Effector memory CD4-positive, alpha-beta T cell (primary cell): ENCODE measurements at places on chromosomes 13 and 19.
A peak's percentile ranks its signal among the peaks of the same experiment; 100 is the strongest.

GRCh38 chr19:6242677-6243076, 37.1 kb downstream of the MLLT1 start:
- no peak overlapping the region for H3K4me3 ChIP-seq
- H3K36me3 ChIP-seq: no peaks in the 10 kb centered on the region
- no peak overlapping the region for H3K27ac ChIP-seq
- H3K4me1 ChIP-seq: peaks cover 10% of the 10 kb centered on the region

- peaks cover 4% of the 10 kb centered on the region for H3K4me1 ChIP-seq
- H3K4me3 ChIP-seq: peak within 1 kb of the TSS; percentile 65
- H3K27ac ChIP-seq: peak within 1 kb of the TSS; percentile 71
- DNase-seq: peak; percentile 62
- peaks cover 4% of the 10 kb centered on the region for H3K36me3 ChIP-seq
- no peaks in the 10 kb centered on the region for H3K27me3 ChIP-seq
These were observed at the start of gene HSH2D for GRCh38 chr19:16143399-16144215. HSH2D (plus strand) TSS chr19:16143685; CDS start chr19:16148751, 5,066 bp downstream.

- H3K27ac ChIP-seq: no peak overlapping the region
- no peak overlapping the region for H3K4me3 ChIP-seq
- H3K36me3 ChIP-seq: no peaks in the 10 kb centered on the region
- no peak for DNase-seq
These were observed 12.9 kb downstream of the TMEM143 start for GRCh38 chr19:48350856-48351255.

GRCh38 chr13:99199541-99200431, 868 bp upstream of the UBAC2 start:
- peak overlapping the region; percentile 97 for H3K27ac ChIP-seq
- H3K36me3 ChIP-seq: no peaks in the 10 kb centered on the region
- DNase-seq: no peak
- peak overlapping the region; percentile 99 for H3K4me3 ChIP-seq
- H3K4me1 ChIP-seq: peaks cover 33% of the 10 kb centered on the region

DNA sequence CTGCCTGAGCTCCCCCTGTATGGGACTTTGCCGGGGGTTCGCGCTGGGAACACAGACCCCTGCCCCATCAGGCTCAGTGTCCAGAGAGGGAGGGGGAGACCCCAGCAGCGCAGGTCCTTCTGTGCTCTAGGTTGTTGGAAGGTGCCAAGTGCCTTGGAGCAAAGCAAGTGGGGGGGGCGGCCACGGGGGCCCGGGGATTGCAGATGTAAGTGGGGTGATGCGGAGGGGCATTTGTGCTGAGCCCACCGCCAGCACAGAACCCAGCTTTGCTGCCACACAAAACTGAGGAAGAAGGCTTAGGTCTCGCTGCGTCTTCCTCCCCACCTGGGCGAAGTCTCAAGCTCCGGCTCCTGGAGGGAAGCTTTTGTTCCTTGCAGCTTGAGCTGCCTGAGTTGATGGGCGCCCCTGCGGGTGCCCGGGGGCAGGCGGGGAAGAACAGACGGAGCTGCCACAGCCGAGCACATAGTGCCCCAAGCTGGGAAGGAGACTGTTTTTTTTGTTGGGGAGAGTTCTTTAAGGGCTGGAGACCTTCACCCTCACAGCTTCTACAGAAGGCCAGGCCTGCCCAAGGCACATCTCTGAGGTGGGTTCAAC, 1.5 kb upstream of the NTN5 start:
- no peak for DNase-seq
- no peaks in the 10 kb centered on the region for H3K36me3 ChIP-seq
- H3K27me3 ChIP-seq: no peaks in the 10 kb centered on the region
- no peak overlapping the region for H3K4me3 ChIP-seq
- H3K4me1 ChIP-seq: no peaks in the 10 kb centered on the region
- no peak overlapping the region for H3K27ac ChIP-seq

DNA sequence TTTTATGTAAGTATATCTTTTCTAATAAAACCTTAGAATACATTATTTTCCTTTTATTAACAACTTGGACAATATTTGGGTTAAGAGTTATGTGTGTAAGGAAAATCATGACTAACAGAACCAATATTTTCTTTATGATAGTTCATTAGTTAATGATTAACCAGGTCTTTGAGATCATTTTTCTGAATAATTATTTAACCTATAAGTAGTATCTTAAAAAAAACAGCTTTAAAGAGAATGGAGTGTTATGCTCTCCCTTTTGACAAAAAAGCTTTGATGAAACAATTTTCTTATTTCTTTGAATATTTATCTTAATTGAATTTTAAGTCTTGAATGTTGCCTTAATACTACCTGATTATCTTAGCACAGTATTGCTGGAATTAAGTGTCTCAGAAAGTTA, 3.8 kb downstream of the SLAIN1 start:
- H3K4me3 ChIP-seq: no peak overlapping the region
- H3K4me1 ChIP-seq: peaks cover 13% of the 10 kb centered on the region
- H3K36me3 ChIP-seq: no peaks in the 10 kb centered on the region
- no peaks in the 10 kb centered on the region for H3K27me3 ChIP-seq

- H3K4me1 ChIP-seq: peaks cover 12% of the 10 kb centered on the region
- H3K4me3 ChIP-seq: no peak overlapping the region
- H3K27ac ChIP-seq: no peak overlapping the region
These were observed 6.5 kb downstream of the PIAS4 start for GRCh38 chr19:4013886-4014540.

DNA sequence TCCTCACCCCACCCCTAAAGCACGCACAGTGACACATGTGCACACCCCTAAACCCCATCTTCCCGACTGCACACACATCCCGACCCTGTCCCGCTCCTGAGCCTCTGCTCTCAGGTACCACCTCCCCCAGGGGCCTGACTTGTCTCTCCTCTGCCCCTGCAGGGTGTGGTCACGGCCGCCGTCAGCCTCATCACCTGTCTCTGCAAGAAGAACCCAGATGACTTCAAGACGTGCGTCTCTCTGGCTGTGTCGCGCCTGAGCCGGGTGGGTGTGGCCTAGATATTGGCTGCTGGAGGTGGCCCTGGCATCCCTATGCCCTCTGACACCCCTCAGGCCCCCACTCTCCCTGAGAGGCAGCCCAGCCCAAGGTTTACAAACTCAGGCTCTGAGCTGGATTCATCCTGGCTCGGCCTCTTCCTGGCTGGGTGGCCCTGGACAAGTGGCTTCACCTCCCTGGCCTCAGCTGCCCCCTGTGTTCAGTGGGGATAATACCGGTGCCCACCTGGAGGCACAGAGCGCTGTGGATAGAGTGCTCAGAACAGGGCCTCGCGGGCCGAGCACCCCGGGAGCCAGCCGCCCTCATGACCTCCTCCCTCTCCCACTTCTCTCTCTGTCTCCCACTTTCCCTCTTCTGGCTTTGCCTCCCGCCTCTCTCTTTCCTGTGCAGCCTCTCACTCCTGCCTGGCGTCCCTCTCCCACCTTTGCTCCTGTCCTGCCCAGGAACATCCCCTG, 20.1 kb downstream of the FUZ start:
- H3K27me3 ChIP-seq: no peaks in the 10 kb centered on the region
- H3K4me3 ChIP-seq: no peak overlapping the region
- no peak overlapping the region for H3K27ac ChIP-seq
- no peak for DNase-seq
- H3K4me1 ChIP-seq: no peaks in the 10 kb centered on the region
- H3K36me3 ChIP-seq: peaks cover 52% of the 10 kb centered on the region

DNA sequence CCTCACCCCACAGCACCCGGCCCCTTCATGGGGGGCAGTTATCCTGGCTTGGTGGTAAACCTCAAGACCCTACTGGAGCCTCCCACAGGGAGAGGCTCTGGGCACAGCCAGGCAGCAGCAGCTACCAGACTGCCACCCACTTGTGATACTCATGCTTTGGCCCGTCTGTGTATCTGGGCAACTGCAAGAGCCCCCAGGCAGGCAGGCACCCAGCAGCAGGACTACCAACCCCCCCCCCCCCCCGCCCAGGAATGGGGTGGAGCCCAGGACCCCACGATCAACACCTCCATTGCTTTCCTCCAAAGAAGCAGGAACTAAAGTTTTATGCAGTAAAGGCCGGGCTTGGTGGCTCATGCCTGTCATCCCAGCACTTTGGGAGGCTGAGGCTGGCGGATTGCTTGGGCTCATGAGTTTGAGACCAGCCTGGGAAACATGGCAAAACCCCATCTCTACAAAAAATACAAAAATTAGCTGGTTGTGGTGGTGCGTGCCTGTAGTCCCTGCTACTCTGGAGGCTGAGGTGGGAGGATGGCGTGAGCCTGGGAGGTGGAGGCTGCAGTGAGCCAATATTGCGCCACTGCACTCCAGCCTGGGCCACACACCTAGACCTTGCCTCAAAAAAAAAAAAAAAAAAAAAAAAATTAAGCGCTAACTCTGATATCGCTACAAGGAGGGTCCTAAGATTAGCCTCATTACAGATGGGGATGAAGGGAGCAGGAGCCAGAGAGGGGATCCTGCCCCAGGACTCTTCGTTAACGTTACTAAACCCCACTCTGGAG, 1.1 kb upstream of the LYL1 start:
- no peaks in the 10 kb centered on the region for H3K36me3 ChIP-seq
- DNase-seq: no peak
- H3K27me3 ChIP-seq: no peaks in the 10 kb centered on the region
- peak overlapping the region; percentile 66 for H3K27ac ChIP-seq
